Activated CD8-positive, alpha-beta memory T cell treated with anti-CD3 and anti-CD28 coated beads, Interleukin-2, amount 50 U/mL, for 48 hours (primary cell): ENCODE measurements at places on chromosomes 6 and 20.
A peak's percentile ranks its signal among the peaks of the same experiment; 100 is the strongest.

DNA sequence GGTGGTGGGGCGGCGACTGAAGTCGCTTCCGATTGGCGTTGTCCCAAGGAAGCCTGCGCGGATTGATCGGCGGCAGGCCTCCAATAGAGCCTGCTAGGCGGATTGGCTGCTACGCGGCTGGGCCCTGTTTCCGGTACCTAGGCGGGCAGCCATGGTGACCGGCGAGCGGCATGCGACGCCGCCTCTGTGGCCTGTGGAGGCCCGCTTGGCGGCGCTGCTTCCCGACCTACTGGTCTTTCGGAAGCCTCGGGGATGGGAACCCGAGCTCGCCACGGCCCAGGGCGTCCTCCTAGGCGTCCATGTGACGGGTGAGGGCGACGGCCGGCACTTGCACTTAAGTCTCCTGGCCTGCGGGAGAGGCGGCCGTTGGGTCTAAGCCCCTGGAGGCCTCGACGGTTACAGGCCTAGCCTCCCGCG is 28.1 kb downstream of the NFYA start:
- no peak for DNase-seq

GRCh38 chr6:81376745-81377144 is 375.7 kb downstream of the TENT5A start:
- DNase-seq = no peak

DNA sequence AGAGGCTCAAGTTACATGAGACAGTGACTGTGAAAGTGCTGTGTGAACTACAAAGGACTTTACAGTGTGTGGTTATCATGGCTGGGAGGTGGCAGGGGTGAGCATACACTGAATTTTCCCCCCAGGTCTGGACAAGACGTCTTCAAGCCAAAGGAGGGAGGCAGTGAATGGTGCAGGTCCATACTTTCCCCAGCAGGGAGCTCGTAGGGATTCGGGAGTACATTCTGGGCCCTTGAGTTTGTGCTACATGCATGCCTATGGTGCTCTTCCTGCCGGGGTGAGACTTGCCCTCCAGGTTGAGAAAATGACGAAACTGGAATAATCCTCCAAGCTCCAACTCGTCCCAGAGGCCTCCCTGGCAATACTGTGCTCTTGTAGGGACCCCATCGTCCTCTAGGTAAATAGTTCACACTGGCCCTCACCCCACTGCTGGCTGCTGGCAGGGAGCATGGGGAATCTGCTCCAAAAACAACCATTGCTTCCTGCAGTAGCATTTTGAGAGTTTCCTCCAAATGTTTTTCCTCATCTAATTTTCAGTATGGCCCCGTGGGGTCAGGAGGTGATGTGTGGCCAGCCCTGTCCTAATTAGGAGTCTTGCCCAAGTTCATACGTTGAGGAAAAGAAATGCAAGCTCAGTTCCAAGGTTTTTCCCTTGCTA is 57.6 kb downstream of the ZNF831 start:
- no peak for DNase-seq

- no peak for DNase-seq
These were observed 268.0 kb downstream of the TFAP2A start for GRCh38 chr6:10146715-10147451.

DNA sequence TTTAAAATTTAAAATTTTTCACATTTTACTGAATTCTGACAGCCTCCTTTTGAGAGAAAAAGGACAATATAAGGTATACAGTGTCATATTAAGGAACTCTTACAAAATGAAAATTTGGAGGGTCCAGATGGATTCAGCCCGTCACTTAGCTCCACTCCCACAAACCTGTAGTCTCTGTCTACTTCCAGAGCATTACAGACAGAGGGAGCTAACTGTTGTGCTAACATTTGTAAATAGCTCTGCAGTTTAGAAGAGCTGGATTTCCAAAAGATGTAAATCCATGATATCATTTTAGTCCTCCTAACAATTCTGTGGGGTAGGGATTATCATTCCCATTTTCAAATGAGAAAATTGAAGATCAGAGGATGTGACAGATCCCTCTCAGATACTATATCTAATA is 16.1 kb upstream of the SERINC3 start:
- no peak for DNase-seq

DNA sequence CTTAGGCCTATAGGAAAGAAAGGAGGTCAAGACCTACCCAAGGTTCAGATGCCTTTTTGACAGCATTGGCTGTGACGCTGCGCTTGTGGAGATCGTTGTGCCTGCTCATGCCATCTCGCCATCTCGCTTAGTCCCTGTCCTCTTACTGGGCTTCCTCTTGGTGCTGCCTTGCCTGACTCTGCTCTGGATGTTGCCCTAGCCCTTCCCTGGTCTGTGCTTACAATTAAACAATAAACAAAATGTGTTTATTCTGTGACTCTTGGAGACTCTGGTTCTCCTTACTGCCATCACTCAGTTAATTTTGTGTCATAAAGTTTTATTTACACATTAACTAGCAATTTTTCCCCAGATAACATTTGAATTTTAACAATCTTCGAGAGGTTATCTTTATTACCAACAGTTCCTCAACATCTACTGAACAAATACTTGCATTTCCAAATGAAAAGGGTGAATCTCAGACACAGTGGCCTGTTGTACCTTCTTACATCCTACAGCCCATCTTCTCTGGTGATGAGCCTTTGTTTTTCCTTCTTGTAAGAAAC is 11.6 kb downstream of the AFDN start:
- no peak for DNase-seq

DNA sequence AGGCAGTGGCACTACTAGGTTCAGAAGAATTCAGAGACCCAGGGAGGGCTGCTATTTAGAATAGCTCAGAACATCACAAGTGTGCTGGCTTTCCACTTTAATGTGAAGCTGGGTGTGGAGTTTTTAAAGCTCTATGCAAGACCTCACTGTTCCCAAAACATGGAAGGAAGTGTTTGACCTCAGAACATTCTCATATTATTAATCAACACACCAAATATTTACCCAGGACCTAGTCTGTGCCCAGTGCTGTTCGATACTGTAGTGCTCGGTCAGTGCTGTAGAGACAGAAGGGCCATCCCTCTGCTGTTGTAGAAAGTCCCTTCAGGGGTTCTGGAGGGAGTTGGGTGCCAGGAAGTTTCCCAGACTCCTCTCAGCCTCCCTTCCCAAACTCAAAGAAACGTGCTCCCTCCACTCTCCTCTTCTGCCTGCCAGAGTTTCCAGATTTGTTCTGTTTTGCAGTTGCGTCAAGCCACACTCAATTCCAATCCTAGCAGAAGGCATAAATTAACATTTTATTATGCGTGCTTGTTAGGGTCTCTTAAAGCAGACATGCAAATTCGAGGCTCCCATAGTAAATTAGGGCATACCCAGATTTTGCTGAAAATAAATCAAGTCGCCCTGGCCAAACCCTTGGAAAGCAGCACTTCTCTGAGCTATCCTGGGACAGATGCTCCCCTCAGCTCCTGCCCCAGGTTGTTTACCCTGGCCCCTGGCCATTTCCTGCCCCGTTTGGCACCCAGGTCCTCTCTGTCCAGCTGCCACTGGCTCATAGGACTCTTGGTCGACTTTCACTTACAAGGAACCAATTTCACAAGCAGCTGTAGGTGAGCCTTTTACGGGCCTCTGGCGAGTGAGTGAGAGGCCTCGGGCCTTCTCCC is 248.6 kb downstream of the HIVEP2 start:
- DNase-seq = no peak

GRCh38 chr20:63739130-63740069 is at the start of gene SLC2A4RG:
TSS of gene SLC2A4RG (plus strand) at chr20:63739776. CDS start at chr20:63739913, 137 bp downstream.
- DNase-seq = peak; percentile 82

DNA sequence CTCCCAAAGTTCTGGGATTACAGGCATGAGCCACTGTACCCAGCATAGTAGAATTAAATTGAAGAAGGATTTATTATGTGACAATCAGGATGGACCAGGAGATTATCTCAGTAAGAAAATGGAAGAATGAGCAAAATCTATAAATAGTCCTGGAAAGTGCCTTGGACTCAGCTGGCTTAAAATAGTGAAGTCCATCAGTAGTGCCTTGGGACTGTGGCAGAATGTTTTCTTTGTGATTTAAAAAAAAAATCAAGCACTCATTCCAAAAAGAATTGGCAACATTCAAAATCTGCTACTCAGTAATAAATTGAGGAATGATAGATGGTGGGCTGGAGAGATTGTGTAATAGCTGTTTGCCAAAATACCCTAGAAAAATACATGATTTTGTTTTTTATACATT is 37.0 kb upstream of the MAS1 start:
- DNase-seq = no peak

- no peak for DNase-seq
These were observed 300.5 kb downstream of the KCNQ5 start for GRCh38 chr6:72922401-72922800.

GRCh38 chr6:70336996-70337742 is 34.3 kb upstream of the COL9A1 start:
- no peak for DNase-seq

DNA sequence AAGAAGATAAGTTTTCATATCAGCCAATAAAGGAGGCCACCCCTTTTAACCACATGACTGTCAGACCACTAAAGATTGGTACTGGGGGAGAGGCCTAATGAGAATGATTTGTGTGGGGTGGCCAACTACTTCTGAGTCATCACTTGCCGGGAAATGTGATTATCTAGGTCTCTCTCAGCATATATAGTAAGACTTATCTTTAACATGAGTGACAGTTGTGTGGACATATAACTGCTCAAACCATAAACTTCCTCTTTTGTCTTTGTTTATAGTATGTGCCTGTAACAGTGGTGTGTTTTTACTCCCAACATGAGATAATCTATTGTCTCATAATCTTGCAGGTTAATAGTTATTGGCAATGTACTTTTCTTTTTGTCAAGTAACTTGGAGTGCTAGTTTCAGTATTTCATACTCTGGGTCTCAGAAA is 312.4 kb downstream of the CDKAL1 start:
- DNase-seq = no peak

- no peak for DNase-seq
These were observed 553.2 kb downstream of the CD83 start for GRCh38 chr6:14670806-14671205.

DNA sequence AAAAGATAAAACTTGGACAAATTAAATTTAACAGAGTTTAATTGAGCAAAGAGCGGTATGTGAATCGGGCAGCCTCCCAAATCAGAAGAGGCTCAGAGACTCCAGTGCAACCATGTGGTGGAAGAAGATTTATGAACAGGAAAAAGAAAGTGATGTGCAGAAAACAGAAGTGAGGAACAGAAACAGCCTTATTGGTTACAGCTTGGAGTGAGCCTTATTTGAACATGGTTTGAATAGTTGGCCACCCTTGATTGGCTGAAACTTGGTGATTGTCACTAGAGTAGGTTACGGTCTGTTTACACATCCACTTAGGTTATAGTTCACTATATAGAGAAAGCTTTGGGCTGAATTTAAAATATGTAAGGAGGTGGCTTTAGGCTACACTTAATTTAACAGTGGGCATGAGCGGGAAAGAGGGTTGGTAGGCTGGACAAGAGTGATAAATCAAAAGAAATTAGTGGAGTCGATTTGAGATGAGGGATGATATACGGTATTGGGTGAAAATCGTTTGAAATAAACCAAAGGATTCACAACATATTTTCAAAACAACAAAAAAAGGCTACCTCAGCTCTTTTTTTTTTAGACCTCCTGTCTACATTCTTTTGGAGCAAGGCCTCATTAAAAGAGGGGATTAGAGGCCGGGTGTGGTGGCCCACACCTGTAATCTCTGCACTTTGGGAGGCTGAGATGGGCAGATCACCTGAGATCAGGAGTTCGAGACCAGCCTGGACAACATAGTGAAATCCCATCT is 84.3 kb upstream of the PREP start:
- no peak for DNase-seq

- no peak for DNase-seq
These were observed 9.3 kb downstream of the OR2H1 start for GRCh38 chr6:29466241-29466640.

DNA sequence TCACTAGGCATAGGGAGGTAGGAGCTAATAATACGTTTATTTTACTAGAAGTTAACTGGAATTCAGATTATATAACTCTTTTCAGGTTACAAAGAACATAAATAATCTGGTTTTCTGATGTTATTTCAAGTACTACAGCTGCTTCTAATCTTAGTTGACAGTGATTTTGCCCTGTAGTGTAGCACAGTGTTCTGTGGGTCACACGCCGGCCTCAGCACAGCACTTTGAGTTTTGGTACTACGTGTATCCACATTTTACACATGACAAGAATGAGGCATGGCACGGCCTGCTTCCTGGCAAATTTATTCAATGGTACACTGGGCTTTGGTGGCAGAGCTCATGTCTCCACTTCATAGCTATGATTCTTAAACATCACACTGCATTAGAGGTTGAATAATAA is 1.1 kb downstream of the HFE start:
- DNase-seq = no peak

GRCh38 chr20:14523090-14523489 is 185.7 kb upstream of the FLRT3 start:
- no peak for DNase-seq

DNA sequence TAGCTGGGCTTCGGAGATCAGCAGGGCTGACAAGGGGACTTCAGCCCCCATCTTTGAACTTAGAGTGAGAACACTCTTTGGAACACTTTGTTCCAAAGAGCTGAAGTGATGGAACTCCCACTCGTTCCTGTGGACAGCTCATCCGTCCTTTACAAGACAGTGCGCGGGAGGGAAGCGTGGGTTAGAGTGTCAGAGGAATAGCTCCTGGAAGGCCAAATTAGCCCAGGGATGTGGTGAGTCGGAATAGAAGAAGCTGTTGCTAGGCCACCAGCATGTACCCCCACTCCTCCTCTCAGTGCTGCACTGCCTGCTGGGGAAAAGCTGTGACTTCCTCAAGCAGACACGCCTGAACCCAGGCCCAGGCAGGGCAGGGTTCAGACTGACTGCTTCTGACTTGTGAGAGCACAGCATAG is 1.7 kb downstream of the SDCBP2 start:
- peak; percentile 57 for DNase-seq

- DNase-seq = no peak
These were observed 648.4 kb upstream of the MARCKS start for GRCh38 chr6:113208726-113209125.

- no peak for DNase-seq
These were observed 547.1 kb upstream of the ZNF337 start for GRCh38 chr20:26243731-26244130.

DNA sequence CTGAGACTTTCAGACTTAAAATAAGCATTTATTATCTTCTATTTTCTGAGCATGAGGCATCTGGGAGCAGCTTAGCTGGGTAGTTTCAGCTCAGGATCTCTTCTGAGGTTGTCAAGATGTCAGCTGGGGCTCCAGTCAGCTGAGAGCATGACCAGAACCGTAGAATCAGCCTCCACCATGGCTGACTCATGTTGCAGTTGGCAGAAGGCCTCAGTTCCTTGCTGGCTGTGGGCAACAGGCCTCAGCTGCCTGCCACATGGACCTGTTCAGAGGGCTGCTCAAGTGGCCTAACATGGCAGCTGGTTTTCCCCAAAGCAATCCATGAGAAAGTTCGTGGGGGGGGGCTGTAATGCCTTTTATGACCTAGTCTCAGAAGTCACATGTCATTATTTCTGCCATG is 142.3 kb downstream of the LY86 start:
- no peak for DNase-seq

- no peak for DNase-seq
These were observed 151.2 kb downstream of the TFAP2C start for GRCh38 chr20:56780266-56780665.

GRCh38 chr20:57693670-57694329 is 16.0 kb downstream of the PMEPA1 start:
- no peak for DNase-seq
